ENCODE measurements at places on chromosomes 16 and 17.

- DNase-seq, result no peak
Observed at GRCh38 chr16:63323722-63324705, 1287.8 kb upstream of the CDH8 start.

- no peak for DNase-seq
Observed at GRCh38 chr17:33199571-33200510, 93.3 kb downstream of the ASIC2 start.

- DNase-seq, result no peak
Observed at GRCh38 chr16:69393898-69394849, 8.4 kb upstream of the TERF2 start.

- no peak for DNase-seq
Observed at GRCh38 chr16:57310801-57311200, 26.3 kb upstream of the PLLP start.

GRCh38 chr16:82094942-82095540 lies 60.0 kb downstream of the HSD17B2 start:
- no peak for DNase-seq
